ENCODE measurements at places on chromosomes 3 and 15.

- no peak for DNase-seq
Measured at GRCh38 chr3:12522721-12523120, 22.6 kb downstream of the MKRN2OS start.

DNA sequence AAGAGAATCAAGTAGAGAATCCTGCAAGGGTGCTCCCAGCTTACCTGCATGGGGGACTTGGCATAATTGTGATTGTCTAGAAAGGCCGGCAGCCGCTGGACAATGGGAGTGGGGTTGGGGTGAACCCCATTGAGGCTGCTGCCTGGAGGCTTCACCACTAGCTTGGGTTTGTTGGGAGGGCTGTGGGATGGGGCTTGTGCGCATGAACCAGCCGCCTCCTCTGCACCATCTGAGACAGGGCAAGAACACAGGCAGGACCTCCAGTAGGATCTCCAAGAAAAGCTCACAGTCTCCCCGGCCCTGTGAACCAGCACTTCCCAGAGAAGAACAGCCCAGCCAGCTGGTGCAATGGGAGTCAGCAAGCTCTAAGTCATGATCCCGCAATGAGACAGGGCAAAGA is 39.8 kb downstream of the SEMA3G start:
- no peak for DNase-seq

GRCh38 chr3:14283813-14284438 is 105.3 kb downstream of the LSM3 start:
- DNase-seq: no peak

DNA sequence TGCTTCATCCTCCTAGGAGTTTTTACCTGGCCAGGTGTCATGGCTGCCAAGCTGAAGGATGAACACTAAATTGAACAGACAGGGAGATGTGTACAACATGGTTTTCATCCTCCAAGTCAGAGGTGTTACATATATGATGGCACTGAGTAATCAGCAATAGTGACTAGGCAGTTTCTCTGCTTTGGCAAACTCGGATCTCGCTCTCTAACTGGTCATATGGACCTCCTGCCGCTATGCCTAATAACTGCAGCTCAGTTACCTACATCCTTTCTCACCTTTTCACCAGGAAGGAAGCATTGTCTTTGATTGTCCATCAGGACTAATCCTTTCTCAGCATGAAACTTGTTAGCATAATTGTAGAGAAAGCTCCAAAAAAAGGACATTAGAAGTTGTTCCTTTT is 175.9 kb upstream of the PLSCR5 start:
- no peak for DNase-seq

GRCh38 chr15:81373775-81374395 is at the start of gene TMC3:
Gene TMC3, minus strand, starts transcription at chr15:81374213. Its CDS starts 136 bp downstream, at chr15:81374077.
- no peak for DNase-seq

- DNase-seq: no peak
Measured at GRCh38 chr3:126109146-126109879, 25.4 kb upstream of the SLC41A3 start.

DNA sequence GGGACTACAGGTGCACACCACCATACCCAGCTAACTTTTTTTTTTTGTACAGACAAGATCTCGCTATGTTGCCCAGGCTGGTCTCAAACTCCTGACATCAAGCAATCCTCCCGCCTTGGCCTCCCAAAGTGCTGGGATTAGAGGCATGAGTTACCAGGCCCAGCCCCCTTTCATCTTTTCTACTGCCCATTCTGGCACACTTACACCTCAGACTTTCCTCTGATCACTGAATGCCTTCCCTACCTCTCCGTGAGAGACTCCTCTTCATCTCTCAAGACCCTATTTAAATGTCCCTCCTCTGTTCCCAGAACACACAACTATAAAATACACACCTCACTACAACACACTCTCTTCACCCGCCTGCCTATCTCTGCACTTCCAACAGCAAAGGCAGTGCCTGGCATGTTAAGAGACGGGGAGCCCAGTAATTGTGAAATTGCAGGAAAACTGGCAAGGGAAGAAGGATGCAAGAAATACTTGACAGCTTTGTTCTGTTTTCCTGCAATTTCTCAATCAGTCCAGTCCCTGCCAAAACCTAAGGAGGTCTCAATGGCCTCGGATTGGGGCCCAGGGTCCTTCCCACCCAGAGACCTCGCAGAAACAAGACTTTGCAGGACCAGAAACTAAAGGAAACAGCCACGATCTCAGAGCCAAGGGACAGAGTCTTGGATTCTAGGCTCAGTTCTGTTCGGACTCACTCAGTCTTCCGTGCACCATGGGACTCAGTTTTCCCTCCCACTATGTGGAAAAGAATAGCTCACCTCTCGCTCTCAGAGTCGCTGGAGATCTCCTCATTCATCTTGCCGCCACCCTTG is 849 bp downstream of the RRP9 start:
- DNase-seq: no peak

GRCh38 chr3:123499322-123499721 is 50.4 kb upstream of the ADCY5 start:
- DNase-seq: no peak

DNA sequence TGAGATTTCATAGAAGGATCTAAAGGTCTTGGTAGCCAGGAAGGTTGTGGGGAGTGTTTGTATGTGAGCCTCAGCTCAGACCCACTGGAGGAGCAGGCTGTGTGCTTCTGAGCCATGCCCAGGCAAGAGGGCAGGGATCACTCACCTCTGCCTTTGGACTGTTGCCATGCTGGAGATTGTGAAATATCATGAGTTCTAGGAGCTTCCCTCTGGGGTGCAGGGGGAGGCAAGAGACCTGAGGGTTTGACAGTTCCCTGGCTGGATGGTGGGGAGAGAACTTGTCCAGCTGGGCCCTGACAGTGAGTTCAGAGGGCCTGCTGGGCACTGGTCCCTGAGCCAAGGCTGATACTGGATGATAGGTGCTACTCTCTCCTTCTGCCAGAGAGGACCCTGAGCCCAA is 6.0 kb downstream of the SLC6A1 start:
- DNase-seq: no peak

DNA sequence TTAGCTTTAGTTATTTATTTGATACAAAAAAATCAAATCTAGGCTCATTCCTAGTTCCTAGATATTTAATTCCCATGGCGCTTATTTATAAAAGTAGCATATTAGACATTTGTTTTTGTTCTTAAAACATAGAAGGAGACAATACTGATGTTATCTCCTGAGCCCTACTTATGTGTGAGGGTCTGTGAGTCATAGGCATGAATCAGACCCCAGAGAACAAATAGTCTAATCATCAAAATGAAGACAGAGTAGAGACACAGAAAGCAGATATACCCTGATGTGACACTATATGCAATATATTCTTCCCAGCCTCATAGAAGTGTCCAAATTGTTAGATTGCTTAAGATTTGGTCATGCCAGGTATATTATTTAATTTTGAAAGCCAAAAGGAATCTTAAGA is 44.9 kb downstream of the PEX5L start:
- DNase-seq: no peak

DNA sequence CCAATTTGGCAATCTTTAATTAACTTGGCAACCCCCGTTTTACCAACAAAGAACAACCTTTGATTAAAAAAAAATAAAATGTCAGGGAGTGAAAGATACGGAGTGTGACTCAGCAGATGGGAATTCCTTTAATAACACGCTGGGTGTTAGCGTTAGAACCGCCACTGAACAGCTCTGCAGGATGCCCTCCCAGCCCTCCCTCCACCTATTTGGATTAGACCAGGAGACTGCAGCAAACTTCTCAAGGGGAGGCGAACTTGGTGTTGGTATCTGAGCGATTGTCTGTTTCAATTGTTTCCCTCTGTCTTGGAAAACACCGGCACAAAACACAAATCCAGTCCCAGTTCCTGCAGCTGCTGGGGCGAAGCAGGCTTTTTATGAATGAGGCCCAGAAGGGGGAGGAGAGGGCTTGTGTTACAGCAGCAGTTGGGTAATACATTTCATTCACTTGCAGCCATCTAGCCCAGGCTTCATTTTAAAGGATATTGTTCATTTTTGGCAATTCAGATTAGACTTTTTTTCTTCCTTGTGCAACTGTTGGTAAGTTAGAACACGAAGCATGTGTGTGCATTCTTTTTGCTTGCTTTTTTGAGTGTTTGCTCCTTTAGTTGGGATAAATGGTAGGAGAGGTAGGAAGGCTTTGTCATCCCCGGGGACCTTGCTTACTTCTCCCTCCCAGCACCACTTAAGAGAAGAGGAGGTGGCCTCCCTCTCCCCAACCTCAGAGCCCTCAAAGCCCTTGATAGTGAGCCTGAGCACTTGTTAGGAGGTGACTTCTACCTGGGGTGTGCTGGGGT is 152.3 kb downstream of the IGF1R start:
- DNase-seq: peak; percentile 68

DNA sequence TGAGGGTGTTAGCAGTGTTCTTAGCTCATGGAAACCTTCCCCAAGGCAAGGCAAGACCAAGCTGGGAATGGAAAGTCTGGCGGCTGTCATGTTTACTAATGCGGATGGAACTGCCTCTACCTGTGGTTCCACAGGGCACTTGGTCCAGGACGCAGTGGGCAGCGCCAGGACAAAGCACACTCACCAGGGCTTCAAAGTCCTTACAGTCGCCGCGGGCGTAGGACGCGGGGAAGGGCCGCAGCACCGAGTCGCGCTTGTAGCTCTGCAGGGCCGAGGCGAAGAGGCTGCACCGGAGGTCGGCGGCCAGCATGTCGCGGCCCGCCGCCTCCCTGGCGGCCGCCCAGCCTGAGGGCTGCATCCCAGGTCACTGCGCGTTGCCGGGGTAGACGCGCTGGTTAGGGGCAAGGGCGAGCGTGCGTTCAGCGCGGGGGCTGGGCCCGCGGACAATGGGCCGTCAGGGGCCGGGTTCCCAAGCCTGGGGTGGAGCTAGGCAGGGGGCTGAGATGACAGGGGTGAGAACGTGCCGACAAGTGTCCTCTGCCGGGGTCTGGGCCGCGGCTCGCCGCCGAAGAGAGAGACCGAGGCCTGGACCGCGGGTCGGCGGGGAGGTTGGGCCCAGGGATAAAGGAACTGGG is 497 bp downstream of the PARP16 start:
- no peak for DNase-seq

GRCh38 chr3:13715167-13715954 is 164.5 kb downstream of the WNT7A start:
- DNase-seq: no peak

- no peak for DNase-seq
Measured at GRCh38 chr3:46719044-46719565, 1.4 kb upstream of the PRSS50 start.

DNA sequence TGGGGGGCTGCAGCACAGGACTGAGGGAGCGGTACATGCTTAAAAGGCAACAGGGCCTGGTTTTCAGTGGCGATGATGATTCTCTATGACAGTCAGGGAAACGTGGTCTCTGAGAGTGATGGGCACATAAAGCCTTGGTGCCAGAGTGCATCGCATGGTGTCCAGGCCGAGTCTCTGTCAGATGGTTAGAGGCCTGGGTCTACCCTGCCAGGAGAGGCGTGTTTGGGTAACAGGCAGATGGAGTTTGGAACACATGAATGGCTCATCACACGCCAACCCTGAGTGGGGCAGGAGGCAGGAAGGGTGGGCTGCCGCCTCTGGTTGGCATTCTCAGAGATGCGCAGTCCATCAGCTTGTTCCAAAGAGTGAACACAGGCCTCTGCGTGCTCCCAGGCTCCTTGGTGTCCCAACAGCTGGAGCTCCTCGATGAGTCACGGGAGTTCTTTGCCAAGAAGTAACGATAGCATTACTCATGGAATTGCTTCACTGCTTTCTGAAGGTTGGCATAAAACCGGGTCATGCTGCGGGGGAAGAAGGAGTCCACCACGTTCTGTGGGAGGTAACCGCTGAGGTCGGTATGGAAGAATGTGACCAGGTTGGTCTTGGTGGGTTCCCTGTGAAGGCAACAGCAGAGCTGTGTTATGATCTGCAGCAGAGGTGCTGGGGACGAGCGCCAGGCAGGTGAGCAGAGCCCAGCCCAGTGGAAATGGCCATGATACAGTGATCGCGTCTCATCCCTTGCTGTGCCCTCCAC is 11.0 kb downstream of the STARD5 start:
- no peak for DNase-seq

DNA sequence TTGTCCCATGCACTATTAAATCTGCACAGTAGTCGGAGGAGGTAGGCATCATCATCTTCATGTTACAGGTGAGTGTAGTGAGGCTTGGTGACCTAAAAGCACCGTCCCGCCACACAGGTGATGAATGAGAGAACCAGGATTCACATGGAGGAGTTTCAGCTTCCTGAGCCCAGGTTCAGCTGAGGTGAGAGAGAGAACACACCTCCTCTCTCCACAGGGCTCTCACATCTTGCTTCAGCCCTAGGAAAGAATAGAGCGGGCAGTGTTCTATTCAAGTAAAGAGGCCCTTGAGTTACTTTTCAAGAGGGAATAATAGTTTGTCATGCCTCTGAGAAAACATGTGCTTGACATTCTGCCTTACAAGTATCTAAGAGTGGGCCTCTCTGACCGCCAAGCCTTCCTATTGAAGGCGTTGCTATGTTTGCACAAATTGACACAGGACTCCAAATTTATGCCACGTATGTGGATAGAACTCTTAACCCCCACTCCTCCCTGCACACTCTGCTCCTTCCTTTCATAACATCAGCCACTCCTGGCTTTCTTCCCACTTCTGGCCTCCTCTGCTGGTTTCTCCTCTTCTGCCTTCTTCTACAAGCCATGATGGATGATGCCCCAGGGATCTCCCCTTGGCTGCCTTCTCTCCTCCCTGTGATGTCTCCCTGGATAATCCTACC is 138.3 kb upstream of the ABHD17C start:
- no peak for DNase-seq

DNA sequence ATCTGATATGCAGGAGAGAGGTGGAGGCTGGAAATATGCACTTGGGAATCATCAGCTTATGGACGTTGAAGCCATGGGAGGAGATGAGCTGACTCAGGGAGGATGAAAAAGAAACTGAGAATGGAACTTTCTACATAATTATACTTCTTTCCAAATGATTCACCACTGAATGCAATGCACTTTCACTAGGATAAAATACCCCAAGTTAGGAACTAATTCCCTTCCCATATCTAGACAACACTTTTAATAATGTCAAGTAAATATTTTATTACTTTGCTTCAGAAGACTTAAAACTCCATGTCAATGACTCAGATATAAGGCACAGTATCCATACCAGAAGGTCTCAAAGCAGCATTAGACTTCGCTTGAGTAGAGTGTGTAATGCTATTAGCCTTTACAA is 24.2 kb downstream of the NPTN start:
- DNase-seq: no peak

DNA sequence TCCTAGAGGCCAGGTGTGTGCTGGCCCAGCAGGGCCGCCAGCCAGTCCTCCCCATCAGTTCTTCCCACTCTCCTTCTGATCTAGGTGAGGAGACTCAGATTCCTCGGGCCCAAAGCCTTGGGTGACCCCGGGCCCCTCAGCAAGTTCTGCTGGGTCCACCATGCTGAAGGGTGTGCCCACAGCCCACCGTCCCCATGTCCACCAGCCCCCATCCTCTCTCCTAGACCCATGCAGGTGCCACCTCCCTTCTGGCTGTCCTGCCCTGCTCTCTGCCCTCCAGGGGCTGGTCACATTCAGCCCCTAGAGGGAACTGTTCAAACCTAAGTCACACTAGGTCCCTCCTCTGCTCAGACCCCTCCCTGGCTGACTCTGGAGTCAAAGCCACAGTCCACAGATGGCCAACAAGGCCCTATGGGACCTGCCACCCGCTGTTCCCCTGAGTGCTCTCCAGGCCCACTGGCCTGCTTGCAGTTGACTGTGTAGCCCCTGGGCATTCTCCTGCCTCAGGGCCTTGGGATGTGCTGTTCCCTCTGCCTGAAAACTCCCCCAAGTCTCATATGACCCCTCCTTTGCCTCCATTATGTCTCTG is 878 bp upstream of the TLR9 start:
- DNase-seq: no peak

GRCh38 chr3:149010504-149010951 is 19.2 kb downstream of the GYG1 start:
- no peak for DNase-seq
